Cortex of kidney (tissue), 1 donor: ENCODE measurements at places on chromosomes 7 and 10.

GRCh38 chr10:116668018-116668417 lies 47.3 kb downstream of the PNLIPRP2 start:
- DNase-seq = no peak

DNA sequence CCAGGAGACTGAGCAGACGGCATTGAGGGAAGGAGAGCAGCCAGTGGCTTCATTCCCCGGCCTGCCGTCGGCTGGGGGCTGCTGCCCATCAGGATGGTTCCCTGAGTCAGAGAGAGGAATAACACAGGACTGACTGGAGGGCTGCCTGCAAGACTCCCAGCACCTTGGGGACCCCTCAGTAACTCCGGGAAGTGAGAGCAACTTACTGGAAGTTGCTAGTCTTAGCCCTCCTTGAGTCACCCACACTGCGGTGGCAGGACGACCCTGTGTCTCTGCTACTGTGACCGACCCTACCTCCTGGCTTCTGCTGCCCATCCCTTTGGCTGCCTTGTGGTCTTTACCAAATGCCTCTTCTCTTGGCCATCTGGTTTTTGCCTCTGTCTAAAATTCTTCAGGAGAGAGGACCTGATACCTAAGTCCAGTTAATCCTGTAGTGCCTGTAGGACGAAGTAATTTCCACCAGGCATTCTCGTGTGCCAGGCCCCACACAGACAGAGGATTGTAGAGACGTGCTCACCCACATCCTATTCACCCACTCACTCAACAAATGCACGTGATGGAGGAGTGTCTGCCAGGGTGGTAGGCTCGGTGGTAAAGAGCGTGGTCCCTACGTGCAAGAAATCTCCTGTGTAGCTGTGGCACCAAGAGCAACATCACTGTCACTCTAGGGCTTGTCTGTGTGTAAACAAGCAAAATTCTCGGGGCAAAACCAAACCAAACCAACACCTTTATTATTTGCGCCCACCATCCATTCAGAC lies 156.5 kb downstream of the PRKCQ start:
- no peak for DNase-seq

DNA sequence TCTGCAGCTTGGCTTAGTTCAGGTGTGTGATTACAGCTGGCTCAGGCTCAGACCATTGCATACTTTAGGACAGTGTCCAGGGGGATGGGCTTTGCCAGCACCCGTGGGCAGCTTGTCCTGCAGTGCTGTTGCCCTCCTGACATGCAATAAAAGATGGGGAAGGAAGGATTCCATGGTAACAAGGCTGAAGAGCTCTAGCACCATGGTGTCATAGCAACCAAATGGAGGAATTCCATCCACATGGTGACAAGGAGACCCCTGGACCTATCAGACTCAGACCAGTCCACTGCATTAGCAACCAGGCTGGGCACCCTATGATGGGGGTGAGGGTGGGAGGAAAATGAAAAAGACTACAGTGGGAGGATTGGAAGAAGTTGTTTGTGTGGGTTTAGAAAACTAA lies 49.9 kb downstream of the SORCS3 start:
- DNase-seq = no peak

DNA sequence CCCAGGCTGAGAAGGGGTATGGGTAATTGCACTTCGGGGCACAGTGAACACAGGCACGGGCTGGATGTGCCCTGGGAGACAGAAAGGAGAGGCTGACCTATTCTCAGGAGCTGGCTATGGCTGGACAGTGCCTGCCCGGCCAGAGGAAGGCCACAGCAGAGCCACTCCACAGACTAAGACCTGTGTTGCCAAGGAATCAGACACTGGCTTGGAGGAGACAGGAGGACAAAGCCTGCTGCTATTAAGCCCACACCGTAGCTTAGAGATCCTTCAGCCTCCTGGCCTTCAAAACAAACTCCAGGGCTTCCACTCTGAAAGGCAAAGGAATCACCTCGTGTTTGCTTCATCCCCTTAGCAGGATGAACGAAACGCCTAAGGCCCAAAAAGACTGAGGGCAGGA lies 82.2 kb downstream of the ALOX5 start:
- no peak for DNase-seq
